ENCODE measurements at places on chromosomes 3 and 15.

DNA sequence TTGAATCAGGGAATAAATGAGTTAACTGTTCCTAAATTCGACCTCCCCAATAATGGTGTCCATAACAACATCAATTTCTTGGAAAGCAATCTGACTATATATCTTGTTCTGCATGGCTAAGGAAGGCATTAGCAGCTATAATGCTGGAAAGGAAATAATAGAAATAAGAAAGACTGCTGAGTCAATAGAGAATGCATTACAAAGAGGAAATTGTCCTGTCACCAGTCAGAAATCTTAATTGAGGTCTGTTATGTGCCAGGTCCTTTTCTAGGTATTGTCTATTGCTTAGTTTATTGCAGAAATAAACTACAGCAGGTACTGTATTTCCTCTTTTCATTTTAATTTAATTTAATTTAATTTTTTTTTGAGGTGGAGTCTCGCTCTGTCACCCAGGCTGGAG is 5.9 kb upstream of the PPP1R2 start:
- no peak for DNase-seq

- DNase-seq: no peak
Observed at GRCh38 chr15:73753250-73754130, at the start of gene INSYN1. Gene INSYN1, minus strand, starts transcription at chr15:73753351. Its CDS starts 2,221 bp downstream, at chr15:73751130.

- no peak for DNase-seq
Observed at GRCh38 chr3:78917536-78917935, 850.3 kb downstream of the ROBO1 start.

GRCh38 chr3:152491922-152492321 is 223.2 kb downstream of the MBNL1 start:
- DNase-seq: no peak

- DNase-seq: no peak
Observed at GRCh38 chr3:105801397-105801796, 67.4 kb downstream of the CBLB start.

DNA sequence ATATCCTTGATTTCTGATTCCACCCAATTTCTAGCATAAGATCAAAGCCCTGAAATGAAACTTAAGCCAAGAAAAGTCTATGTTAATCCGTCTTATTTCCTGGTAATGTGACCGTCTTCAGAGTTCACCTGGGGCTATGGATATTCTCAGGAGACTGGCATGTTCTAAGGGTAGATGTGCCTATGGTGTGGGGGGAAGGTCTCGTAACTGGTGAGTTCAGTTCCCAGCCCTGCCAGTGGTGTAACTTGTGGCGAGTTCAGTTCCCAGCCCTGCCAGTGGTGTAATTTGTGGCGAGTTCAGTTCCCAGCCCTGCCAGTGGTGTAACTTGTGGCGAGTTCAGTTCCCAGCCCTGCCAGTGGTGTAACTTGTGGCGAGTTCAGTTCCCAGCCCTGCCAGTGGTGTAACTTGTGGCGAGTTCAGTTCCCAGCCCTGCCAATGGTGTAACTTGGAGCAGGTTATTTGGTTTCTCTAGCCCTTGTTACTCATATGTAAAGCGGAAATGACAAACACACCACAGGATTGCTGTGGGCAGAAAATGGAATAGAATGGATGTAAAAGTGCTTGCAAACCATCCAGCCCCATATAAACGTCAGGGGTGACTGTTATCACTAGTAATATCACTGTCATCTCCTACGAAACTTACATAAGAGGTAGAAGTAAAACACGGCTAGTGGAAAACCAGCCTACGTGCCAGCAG is 30.4 kb downstream of the SLC51A start:
- DNase-seq: peak; percentile 17

- no peak for DNase-seq
Observed at GRCh38 chr15:99413955-99414754, 151.6 kb upstream of the MEF2A start.

DNA sequence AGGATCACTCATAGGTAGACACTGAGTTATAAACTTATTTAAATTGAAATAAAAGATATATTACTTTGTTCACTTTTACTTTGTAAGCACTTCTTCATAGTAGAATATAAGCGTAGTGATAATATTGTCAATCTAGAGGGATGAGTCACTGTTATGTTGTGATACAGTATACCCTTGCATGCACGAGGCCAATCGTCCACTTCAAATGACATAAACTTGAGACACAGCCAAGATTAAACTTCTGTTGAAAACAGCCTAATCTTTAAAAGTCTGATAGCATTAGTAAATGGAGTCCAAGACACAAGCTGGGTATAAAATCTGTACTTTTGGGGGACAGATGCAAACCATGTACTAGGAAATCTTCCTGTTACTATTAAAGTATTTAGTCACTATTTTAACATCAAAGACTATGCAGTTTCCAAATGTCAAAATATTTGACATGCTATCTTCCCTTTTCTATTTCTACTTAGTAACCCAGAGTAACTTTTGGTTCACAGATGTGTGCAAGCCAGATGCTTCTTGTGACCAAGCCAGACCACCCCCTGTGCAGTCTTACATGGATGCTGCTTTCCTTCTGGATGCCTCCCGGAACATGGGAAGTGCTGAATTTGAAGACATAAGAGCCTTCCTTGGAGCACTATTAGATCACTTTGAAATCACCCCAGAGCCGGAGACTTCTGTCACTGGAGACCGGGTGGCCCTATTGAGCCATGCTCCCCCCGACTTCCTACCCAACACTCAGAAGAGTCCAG is 85.3 kb downstream of the PIK3R4 start:
- no peak for DNase-seq

GRCh38 chr3:78201091-78201490 is 1161.2 kb downstream of the ROBO2 start:
- no peak for DNase-seq

- DNase-seq: peak; percentile 56
Observed at GRCh38 chr15:63401078-63401477, 19.4 kb upstream of the CA12 start.
